ENCODE measurements at places on chromosomes 11 and 22. TPM values are rescaled to one million over a fixed set of nuclear protein-coding genes. Genes with fewer than 3 reads are reported as not detected.

DNA sequence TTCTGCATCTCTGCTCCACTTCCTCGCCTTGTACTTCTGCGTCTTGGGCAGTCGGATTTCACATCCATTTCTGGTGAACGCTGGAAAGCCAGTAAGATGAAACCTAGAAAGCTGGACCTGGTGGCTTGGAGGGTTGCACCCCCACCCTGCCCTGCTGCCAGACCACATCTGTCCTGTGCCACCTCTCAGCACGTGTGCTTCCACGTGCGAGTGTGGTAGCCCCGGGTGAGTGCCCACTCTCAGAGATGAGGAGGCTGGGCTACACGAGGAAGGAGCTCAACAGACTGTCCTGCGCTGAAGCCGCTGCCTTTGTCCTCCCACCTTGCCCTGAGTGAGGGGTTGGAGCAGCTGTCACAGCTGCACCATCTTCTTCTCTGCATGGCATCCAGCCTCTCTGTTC is 77.5 kb downstream of the NTM start:
- DNase-seq, result no peak

Gene HBG1
- 4.8 TPM for polyA plus RNA-seq

- DNase-seq, result no peak
These were observed 21.5 kb downstream of the RANGAP1 start for GRCh38 chr22:41264408-41264941.

Gene PATZ1
- polyA plus RNA-seq, result 82.5 TPM

DNA sequence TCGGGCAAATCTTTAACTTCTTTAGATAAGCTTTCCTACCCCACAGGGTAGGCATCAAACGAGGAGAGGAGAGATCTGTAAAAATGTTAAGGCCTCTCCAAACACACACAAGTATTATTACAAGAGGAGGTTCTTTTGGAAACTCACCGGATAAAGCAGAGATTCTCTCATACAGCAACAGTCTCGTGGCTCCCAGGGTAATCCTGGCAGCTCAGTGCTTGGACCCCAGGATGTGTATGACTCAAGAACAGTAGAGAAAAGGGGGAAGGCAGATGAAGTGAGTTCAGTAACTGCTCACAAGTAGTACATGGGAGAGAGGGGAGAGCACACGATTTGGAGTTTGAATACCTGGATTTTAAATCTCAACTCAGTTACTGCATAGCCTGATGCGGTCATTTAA is 120.9 kb downstream of the FEZ1 start:
- no peak for DNase-seq

All from right renal pelvis (tissue), 4 donors.